ENCODE measurements at places on chromosomes 16 and 17. TPM values are rescaled to one million over a fixed set of nuclear protein-coding genes. Genes with fewer than 3 reads are reported as not detected.

DNA sequence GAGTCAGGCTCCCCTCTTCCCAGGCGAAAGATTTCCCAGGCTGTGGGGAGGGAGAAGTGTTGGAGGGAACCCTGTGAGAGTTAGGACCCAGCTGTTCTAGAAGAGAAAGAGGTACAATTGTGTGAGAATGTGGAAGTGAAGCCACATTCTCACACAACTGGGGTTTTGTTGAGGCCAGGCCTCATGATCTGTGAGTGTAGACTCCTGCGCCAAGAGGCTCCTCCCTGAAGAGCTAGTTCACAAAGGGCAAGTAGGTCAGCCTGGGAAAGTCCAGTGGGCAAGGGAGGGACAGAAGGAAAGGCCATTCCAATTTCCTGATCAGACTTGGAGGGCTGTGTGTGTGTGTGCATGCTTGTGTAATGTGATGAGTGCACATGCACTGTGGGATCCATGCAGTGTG is 15.2 kb downstream of the CD300LF start:
- no peak for DNase-seq

PTGES3L gene
- 0.29 TPM for total RNA-seq

- peak; percentile 14 for DNase-seq
These were observed 338.5 kb downstream of the PMP22 start for GRCh38 chr17:14926526-14927122.

TNS4 gene
- total RNA-seq: under 0.01 TPM

- peak; percentile 71 for DNase-seq
These were observed 19.3 kb downstream of the TSPOAP1 start for GRCh38 chr17:58308985-58309917.

DNA sequence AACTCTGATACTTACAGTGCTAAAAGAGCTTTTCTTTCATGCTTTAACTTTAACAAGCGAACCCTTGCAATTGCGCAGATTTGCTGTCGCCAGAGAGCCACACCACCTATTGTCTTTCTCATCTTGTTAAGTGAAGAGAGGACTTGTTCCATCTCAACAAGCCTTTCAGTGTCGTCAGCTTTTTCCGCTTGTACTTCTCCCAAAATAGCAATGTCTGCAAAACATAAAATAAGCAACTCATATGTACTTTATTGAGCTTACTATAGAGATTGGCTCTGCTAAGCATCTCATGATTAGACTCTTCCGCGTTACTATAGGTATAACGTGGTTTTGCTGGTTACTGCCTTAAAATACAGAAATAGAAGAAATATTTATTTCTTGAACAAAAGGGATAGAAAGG is 51.9 kb downstream of the ABCA8 start:
- no peak for DNase-seq

TPSAB1 gene
- not detected for total RNA-seq
